ENCODE measurements at places on chromosomes 16 and 17.

- DNase-seq, result no peak
Measured at GRCh38 chr17:79609673-79610645, 892 bp downstream of the RBFOX3 start.

- DNase-seq, result no peak
Measured at GRCh38 chr16:61726125-61726524, 310.1 kb downstream of the CDH8 start.

DNA sequence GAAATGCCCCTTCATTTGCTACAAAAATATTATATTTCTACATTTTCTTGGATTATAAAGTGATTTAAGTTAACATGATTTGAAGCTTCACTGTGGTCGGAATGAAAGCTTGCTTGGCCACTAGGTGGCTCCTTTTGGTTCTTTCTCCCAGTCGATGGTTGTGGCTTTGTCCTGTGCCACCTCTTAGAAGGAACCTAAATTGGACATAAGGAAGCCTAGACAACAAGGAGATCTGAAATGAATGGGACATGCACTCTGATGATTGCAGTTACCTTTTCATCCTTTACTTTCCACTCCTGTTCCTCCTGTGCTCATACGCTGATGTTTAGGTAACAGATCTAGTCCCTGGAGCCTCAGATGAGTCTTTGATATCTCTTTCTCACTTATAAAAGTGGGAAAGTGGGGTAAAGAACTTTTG, 39.2 kb downstream of the FTO start:
- no peak for DNase-seq

GRCh38 chr17:33978889-33979288, 276.2 kb upstream of the CCL2 start:
- no peak for DNase-seq

DNA sequence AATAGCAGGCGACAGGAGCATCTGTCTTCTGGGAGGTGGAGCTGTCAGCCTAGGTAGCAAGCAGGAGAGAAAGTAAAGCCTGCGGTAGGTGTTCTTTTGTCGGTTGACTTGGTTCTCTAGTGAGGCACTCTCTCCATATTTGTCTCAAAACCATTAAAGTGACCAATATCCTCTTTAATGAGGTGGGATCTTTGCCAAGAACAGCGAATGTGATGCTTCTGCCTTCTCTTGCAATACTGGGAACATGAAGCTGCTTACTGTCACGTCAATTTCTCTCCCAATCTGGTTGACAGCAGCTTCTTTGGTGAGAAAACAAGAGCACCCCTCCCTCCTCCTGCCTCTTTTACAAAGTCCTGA, 176.7 kb downstream of the ABCC12 start:
- DNase-seq, result no peak

DNA sequence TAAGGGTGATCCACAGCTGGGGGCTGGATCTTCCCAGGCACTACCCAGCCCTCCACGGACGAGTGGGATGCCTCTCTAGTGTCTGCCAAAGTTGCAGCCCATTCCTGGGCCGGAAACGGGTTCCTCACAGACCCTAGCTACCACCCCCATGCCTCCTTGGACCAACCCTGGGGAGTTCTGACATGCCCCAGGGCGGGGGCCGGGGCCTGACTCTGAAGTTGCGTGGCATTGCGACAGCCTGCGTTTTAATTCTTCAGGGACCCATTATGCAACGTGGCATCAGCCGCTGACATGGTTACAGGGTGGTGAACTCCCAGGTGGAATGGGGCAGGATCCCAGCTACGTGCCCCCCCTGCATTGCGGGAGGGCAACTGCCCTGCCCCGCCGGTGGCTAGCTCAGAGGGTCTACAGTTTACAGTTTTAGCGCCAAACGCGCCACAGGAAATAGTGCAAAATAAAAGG, 2.7 kb downstream of the CBX4 start:
- DNase-seq, result no peak

DNA sequence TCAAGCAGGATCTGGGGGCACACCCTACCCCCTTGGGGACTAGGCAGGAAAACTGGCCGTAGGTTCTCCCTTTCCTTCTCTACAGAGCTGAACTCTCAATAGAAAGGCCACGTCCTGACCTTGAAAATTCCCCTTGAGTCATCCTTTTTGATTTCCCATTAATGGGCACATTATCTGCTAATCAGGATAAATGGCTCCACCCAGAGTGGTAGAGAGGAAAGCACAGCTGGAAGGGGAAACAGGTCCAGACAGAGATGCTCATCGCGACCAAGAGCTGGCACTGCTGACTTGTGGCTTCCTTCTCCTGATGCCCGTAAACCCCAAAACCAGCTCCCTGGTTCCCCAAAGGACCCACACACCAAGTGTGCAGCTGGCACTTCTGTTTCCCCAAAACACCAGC, 206.5 kb upstream of the CDH5 start:
- no peak for DNase-seq

- no peak for DNase-seq
Measured at GRCh38 chr16:1464196-1464893, 10.5 kb downstream of the CLCN7 start.

DNA sequence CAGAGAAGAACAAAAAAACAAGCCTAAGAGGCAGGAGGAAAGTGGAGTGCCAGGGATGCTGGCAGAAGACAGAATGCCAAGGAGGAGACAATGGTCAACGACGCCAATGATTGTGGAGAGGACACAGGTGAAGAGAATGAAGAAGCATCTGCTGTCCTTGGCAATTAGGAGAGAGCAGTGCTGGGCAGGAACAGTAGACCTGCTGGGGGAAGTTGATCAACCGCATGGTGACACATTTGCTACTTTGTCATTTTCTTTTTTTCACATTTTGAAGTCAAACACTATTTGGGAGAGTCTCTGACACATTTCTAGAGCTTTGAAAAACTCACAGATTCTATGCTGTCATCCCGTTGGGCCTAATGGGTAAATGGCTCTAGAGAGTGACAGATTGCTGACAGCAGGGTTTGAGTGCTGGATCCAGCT, 1.1 kb upstream of the PIK3R6 start:
- no peak for DNase-seq

DNA sequence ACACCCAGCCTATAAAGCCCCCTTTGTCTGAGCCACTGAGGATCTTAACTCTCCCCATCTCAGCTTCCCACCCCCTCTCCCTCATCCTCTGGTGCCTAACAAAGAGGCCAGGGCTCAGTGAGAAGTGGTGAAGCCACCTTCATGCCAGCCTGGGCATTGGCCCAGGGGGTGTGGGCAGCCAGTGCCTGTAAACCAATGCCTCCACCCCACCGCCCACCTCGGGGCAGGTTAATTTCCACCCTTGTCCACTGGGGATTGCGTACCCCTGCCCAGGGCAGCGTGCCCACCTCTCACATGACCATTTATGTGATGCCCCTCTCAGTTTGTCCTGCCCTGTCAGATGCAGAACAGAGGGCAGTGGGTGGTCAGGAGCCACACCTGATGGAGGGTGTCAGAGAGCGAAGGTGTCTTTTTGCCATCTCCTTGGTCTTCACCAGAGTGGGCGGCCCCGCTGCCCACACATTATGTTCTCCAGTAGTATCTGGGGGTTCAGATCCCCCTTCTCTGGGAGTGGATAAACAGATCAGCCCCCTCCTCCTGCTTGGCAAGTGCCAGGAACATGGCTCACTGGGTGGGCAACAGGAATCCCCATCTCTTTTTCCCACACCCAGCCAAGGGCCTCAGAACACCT, 10.1 kb upstream of the ARHGAP23 start:
- DNase-seq, result no peak

GRCh38 chr17:2712300-2713043, 908 bp upstream of the CLUH start:
- no peak for DNase-seq

DNA sequence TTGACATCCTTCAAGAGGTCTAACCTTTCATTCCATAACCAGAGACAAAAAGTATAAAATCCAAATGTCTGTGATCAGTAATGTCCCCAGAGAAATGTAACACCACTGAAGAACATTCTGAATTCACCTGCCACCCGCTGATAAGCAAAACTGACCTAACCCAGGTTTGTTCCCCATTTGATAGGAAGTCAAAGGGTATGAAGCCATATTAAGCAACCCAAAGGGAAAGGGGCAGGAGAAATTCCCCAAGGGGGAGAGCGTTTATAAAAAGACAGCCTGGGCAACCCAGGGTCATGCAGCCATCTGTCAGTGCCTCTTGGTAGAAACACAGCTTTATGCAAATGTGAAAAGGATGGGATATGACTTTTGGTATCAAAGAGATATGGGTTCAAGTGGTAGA, 30.7 kb upstream of the PIK3R6 start:
- no peak for DNase-seq

DNA sequence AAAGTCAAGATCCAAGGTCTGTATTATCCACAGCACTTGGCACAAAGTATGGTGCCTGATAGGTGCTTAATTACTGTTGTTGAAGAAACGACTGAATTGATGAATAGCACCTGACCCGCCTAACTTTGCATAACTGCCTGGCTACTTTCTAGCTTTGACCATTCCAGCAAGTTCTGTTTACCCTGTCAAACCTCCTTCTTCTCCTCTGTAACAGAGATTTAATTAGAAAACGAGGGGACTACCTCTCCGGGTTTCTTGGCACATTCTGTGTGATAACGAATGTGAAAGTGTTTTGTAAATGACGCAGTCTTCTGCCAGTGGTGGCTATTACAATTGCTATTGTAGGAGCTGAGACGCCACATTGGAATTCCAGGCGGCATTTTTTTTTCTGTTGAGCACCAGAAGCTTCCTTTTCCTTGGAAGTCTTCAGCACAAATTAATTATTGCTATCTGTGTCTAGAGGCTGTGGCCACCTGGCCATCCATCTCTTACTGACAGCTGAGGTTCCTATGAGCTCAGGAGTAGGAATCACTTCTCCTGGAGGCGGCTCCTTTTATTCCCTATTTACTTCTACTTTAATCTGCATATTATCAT, 522.9 kb downstream of the HS3ST4 start:
- no peak for DNase-seq

GRCh38 chr16:27191352-27191924, 11.9 kb upstream of the KDM8 start:
- DNase-seq, result no peak

DNA sequence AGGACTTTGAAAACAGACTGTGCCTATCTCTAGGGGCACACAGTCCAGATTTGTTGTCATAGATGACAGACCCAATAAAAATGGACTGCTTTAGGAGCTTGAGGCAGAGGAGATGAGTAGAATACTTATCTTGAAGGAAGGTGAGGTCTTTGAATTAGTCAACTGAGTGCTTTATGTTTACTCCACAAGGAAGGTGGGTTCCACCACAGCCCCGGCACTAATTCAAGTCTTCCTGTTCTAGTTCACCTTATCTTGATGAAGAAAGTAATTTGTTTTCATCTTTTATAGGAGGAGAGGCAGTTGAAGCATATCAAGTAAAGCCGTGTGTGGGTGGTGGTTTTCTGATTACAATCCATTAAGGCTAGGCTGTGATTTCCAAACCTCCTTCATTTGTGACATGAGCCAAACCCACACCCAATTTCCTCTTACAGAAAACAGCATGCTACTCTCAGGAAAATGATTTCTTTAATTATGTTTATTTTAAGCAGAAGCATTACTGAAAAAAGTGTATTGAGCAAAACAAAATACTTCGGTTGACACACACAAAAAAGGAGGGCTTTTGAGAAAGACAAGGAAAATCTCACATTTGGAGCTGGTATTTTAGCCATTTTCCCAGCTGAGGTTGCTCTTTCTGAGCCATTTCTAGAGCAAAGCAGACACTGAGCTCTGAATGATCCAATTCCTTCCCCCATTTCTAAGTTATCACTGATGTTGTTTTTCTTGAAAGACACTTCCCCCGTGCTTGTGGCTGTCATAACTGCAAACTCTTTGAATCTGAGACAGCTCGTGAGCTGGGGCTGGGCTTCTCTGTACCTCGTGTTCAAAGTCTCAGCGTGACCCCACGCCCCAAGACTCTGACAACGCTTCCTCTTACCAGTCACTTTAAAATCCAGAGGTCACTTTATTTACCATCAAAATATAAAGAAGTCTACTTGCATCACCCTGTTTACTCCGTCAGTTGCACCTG, 35.4 kb downstream of the CDRT15 start:
- peak; percentile 67 for DNase-seq

DNA sequence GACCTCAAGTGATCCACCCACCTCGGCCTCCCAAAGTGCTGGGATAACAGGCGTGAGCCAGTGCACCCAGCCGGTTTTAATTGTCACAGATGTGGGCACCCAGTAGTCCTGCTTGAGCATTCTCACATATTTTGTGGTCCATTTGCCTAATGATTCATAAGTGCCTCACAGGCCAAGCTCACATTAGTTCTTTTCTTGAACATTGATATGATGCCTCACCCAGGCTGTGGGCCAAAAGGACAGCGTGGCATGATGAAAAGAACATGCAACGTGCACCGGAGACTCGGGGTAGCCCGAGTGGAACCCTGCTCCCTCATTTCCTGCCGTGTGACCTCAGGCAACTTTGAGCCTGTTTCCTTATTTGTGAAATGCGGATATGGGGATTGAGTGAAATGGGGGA, 181.9 kb downstream of the SNX29 start:
- no peak for DNase-seq

DNA sequence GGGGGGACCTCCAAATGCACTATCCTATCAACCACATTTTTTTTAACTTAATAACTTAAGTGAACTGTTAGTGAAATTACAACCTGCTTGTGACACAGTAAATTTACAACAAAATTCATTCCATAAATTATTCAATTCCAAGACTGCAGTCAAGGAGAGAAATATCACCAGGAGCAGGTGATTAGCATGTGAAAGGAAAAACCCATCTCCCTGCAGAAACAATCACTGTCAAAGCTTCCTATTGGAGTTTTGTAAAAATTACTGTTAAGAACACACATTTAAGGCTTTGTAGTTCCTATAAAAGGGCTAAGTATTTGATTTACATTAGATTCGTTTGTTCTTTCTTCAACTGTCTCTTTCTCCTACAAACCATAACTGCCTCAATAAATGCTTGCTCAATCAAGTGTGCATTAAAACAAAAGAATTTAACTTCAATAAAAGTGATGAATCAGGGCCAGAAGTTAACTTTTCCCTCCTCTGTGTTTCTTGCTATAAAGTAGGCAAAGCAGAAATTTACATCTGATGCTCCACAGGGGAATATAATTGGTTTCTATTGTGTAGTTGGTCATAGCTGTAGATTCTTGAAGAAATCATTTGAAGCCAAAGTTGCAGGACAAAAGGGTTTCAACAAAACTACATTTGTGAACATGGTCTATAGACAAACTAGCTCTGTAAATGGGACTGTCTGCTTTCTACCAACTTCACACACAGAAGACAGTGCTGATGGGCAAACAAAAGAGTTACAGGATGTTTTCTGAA, 195.1 kb upstream of the PSMD7 start:
- DNase-seq, result no peak
